ENCODE measurements at places on chromosomes 7 and 10. TPM values are rescaled to one million over a fixed set of nuclear protein-coding genes. Genes with fewer than 3 reads are reported as not detected.

GRCh38 chr10:1419796-1420610 lies 317.3 kb downstream of the ADARB2 start:
- peak overlapping the region; percentile 52 for H3K4me3 ChIP-seq
- DNase-seq = no peak
- no peak overlapping the region for H3K27ac ChIP-seq
- peaks cover 7% of the 10 kb centered on the region for H3K4me1 ChIP-seq
- H3K27me3 ChIP-seq = peaks cover 26% of the 10 kb centered on the region

GRCh38 chr10:52221923-52222322 lies 92.2 kb upstream of the DKK1 start:
- no peak for DNase-seq
- H3K27ac ChIP-seq = no peak overlapping the region
- H3K27me3 ChIP-seq = no peaks in the 10 kb centered on the region
- no peaks in the 10 kb centered on the region for H3K4me1 ChIP-seq

GRCh38 chr7:158957510-158957906 lies 101.2 kb downstream of the DYNC2I1 start:
- H3K4me1 ChIP-seq = peaks cover 9% of the 10 kb centered on the region
- peak overlapping the region; percentile 62 for H3K4me3 ChIP-seq
- H3K36me3 ChIP-seq = no peaks in the 10 kb centered on the region
- H3K27ac ChIP-seq = no peak overlapping the region
- no peak for DNase-seq

GRCh38 chr7:124796771-124797170 lies 31.2 kb upstream of the GPR37 start:
- H3K36me3 ChIP-seq = no peaks in the 10 kb centered on the region
- H3K27me3 ChIP-seq = peaks cover 7% of the 10 kb centered on the region
- H3K27ac ChIP-seq = no peak overlapping the region
- no peak for DNase-seq

- H3K36me3 ChIP-seq = peaks cover 29% of the 10 kb centered on the region
- no peak overlapping the region for H3K27ac ChIP-seq
- H3K4me1 ChIP-seq = peaks cover 4% of the 10 kb centered on the region
These were observed 122.6 kb downstream of the KMT2C start for GRCh38 chr7:152313217-152313616.

GRCh38 chr7:17940951-17941431 lies 697 bp upstream of the SNX13 start:
- no peak for DNase-seq
- peaks cover 39% of the 10 kb centered on the region for H3K4me1 ChIP-seq
- peaks cover 9% of the 10 kb centered on the region for H3K36me3 ChIP-seq
- peaks cover 3% of the 10 kb centered on the region for H3K27me3 ChIP-seq
- H3K27ac ChIP-seq = peak overlapping the region; percentile 92

DNA sequence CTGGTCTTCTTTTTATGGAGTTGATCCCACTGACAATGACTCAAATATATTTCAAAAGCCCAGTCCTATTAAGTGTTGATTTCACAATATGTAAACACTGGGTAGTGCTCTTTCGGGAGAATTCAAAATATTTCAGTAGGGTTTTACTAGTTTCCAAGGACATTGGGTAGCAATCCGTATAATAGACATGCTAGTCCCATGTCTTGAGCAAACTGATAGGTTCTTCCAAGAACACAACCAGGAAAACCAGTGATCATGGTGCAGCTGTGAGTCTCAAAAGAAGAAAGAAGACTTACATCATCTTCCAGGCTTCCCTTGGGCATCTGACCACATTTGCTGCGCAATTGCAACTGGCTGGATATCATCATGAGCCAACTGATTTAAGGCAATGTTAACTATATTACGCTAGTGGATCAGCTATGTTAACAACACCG lies 59.3 kb upstream of the APBB1IP start:
- DNase-seq = no peak
- no peaks in the 10 kb centered on the region for H3K36me3 ChIP-seq
- H3K27ac ChIP-seq = no peak overlapping the region
- no peaks in the 10 kb centered on the region for H3K4me1 ChIP-seq

GRCh38 chr10:91886954-91887271 lies 22.4 kb downstream of the FGFBP3 start:
- no peaks in the 10 kb centered on the region for H3K36me3 ChIP-seq
- no peak for DNase-seq
- peak overlapping the region; percentile 87 for H3K4me3 ChIP-seq
- H3K27me3 ChIP-seq = peaks cover 39% of the 10 kb centered on the region

GRCh38 chr10:46251857-46252847 lies 34.6 kb upstream of the ANTXRL start:
- no peaks in the 10 kb centered on the region for H3K27me3 ChIP-seq
- no peaks in the 10 kb centered on the region for H3K36me3 ChIP-seq
- no peak for DNase-seq
- H3K4me3 ChIP-seq = no peak overlapping the region
- H3K27ac ChIP-seq = no peak overlapping the region
- peaks cover 6% of the 10 kb centered on the region for H3K4me1 ChIP-seq

DNA sequence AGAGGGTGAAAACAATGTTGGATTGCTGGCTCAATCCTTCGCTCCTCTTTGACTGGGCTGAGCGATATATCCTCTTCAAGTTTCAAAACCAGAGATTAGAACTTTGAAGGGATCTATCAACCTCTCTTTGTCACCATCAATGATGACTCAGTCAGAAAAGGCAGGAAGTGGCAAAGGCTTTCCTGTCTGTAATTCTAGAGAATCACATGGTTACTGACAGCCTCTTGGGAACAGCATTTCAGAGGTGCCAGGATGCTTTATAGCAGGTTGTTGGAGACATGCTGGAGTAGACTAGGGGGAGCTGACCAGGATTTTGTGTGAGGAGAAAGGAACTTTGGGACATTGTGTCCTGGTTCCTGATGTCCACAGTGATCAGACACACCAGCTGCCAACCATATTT lies 81.3 kb downstream of the PRKCQ start:
- H3K36me3 ChIP-seq = peaks cover 49% of the 10 kb centered on the region
- no peaks in the 10 kb centered on the region for H3K27me3 ChIP-seq
- H3K4me3 ChIP-seq = peak overlapping the region; percentile 74
- H3K4me1 ChIP-seq = peaks cover 43% of the 10 kb centered on the region

DNA sequence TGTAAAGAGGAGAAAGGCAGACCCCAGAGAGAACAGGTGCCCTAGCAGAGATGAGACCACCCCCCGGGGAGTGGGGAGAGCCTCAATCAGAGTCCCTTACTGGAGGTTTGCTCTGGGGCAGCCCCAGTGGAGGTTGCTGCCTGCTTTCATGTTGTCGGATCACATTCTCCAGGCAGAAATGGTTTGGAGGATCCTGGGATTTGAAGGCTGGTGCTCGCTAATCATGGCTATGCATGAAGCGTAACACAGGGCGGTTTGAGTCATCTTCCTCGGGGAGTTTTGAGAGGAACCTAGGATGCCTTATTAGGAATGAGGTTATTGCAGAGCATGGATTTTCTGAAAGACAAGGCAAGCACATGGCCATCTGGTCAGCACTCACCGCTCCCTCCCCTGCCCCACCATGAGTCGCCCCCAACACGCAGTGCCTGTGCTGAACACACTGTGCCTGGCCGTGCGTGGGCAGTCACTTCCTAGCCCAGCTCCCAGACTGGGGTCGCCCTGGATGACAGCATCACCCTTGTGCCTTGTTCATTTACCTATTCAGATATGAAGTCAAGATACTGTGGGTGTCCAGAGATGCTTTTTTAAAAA lies 319.9 kb downstream of the DPP6 start:
- no peak overlapping the region for H3K4me3 ChIP-seq
- no peaks in the 10 kb centered on the region for H3K4me1 ChIP-seq
- H3K36me3 ChIP-seq = no peaks in the 10 kb centered on the region
- DNase-seq = no peak

GRCh38 chr7:88111140-88111743 lies 108.6 kb downstream of the SRI start:
- H3K27me3 ChIP-seq = no peaks in the 10 kb centered on the region
- H3K4me1 ChIP-seq = peaks cover 1% of the 10 kb centered on the region
- no peak for DNase-seq
- no peak overlapping the region for H3K27ac ChIP-seq
- H3K36me3 ChIP-seq = no peaks in the 10 kb centered on the region
- H3K4me3 ChIP-seq = no peak overlapping the region

DNA sequence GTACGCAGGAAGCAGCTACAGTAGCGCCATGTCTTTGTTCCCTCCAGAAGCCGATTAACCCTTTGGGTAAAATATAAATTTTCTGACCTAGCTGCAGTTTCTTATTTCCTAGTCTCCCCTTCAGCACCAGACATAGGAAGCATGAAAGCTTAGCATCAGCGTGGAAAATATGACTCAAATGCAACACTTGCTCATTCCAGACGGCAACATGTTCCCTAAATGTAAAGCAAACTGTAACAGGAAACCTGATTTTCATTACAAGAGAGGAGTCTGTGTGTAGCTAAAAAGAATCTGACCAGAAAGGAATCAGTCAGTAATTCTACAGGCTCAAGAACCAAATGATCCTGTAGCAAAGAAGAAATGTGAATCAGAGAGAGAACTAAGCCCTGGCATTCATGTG lies 219.2 kb downstream of the C7orf25 start:
- no peak overlapping the region for H3K27ac ChIP-seq
- H3K36me3 ChIP-seq = no peaks in the 10 kb centered on the region
- no peak overlapping the region for H3K4me3 ChIP-seq
- no peaks in the 10 kb centered on the region for H3K27me3 ChIP-seq
- DNase-seq = no peak

DNA sequence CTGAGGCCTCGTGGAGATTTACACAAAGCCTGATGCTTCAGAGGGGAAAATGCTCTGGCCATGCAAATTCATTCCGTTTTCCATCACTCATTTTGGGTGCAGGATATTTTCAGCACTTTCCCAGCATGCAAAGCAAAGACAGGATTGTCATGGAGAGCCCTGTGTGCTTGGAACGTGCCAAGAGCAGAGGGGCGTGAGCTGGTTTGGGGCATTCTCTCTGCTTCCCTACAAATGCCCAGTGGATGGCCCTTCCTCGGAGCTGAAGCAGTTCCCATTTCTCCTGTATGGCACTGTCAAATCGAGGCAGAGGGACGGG lies 164.1 kb downstream of the PRKAG2 start:
- no peak overlapping the region for H3K4me3 ChIP-seq
- DNase-seq = no peak
- H3K27me3 ChIP-seq = no peaks in the 10 kb centered on the region
- H3K4me1 ChIP-seq = no peaks in the 10 kb centered on the region
- peaks cover 4% of the 10 kb centered on the region for H3K36me3 ChIP-seq

GRCh38 chr10:104371753-104372152 lies 18.1 kb downstream of the CFAP58 start:
- H3K4me3 ChIP-seq = no peak overlapping the region
- no peaks in the 10 kb centered on the region for H3K36me3 ChIP-seq
- no peak for DNase-seq
- H3K27me3 ChIP-seq = peaks cover 44% of the 10 kb centered on the region
- no peaks in the 10 kb centered on the region for H3K4me1 ChIP-seq

- no peaks in the 10 kb centered on the region for H3K4me1 ChIP-seq
- DNase-seq = no peak
- H3K4me3 ChIP-seq = no peak overlapping the region
- no peak overlapping the region for H3K27ac ChIP-seq
- no peaks in the 10 kb centered on the region for H3K27me3 ChIP-seq
These were observed 218.8 kb downstream of the GPR158 start for GRCh38 chr10:25393621-25394020.

DNA sequence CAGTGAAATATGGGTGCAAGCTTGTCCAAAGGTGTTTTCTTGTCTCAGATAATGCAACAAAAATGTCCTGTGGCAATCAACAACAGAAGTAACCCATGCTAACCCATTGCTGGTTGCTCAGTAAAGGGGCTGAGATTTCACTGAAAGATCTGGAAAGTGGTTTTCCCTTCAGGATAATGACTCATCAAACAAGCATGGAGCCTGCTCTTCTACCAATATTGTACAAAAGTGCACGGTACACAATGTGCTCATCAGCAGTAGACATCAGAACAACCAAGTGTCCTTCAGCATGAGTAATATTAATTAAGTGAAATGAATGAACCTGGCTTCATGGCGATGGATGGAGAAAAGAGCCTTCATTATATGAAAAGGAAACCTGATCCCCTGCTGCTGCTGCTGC lies 287.1 kb upstream of the NEBL start:
- H3K4me3 ChIP-seq = no peak overlapping the region
- no peak for DNase-seq
- H3K36me3 ChIP-seq = no peaks in the 10 kb centered on the region
- no peak overlapping the region for H3K27ac ChIP-seq

- peaks cover 16% of the 10 kb centered on the region for H3K36me3 ChIP-seq
- no peak overlapping the region for H3K4me3 ChIP-seq
- no peaks in the 10 kb centered on the region for H3K27me3 ChIP-seq
- no peak for DNase-seq
These were observed 16.3 kb downstream of the GSAP start for GRCh38 chr7:77399816-77400215.

- DNase-seq = no peak
- no peaks in the 10 kb centered on the region for H3K36me3 ChIP-seq
- H3K4me1 ChIP-seq = no peaks in the 10 kb centered on the region
- H3K27me3 ChIP-seq = no peaks in the 10 kb centered on the region
- no peak overlapping the region for H3K4me3 ChIP-seq
- no peak overlapping the region for H3K27ac ChIP-seq
These were observed 216.9 kb downstream of the LRMDA start for GRCh38 chr10:75648351-75648750.

DNA sequence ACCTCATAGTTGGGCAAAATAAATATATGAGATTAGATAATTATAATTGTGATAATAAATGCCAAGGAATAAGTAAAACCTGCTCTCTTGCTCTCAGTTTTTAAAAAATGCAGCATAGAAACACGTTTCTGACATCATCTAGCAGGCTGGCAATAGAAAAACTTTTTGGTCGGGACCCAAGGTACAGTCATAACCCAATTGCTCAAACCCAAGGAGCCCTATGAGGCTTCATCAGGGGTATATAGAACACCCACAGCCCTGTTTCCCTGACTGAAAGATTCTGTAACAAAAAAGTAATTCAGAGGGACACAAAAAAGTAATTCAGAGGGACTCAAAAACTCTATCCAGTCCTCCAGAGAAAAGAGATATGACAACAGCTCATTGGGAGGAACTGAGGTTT lies 3.8 kb downstream of the PDE1C start:
- peaks cover 20% of the 10 kb centered on the region for H3K27me3 ChIP-seq
- H3K27ac ChIP-seq = no peak overlapping the region
- H3K36me3 ChIP-seq = no peaks in the 10 kb centered on the region
- no peak overlapping the region for H3K4me3 ChIP-seq
- no peaks in the 10 kb centered on the region for H3K4me1 ChIP-seq

DNA sequence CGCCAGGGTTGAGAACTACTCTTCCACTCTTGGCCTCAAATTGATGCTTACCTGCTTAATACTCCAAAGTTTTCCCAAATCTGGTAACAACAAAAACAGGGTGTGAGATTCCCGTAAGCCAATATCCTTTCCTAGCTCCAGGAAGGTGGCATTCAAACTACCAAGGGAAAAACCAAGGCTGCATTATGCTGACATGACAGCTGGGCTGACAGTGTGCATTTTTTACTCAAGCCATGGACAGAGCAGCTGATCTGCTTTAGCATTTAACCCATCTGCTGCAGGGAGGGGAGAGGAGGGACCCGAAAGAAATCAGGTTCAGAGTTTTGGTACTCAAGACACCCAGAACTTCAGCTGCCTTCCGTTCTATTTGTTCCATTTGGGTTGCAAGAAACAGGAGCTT lies 49.8 kb upstream of the RAPGEF5 start:
- peaks cover 2% of the 10 kb centered on the region for H3K36me3 ChIP-seq
- H3K27me3 ChIP-seq = peaks cover 2% of the 10 kb centered on the region

GRCh38 chr10:110260746-110261477 lies 43.8 kb downstream of the SMNDC1 start:
- no peaks in the 10 kb centered on the region for H3K4me1 ChIP-seq
- no peak for DNase-seq

The DOCK4 gene
- total RNA-seq = 1.4 TPM

The EGFR gene
- total RNA-seq = not detected

The CLEC5A gene
- 0.60 TPM for total RNA-seq

The SFMBT2 gene
- 52.4 TPM for total RNA-seq

The C7orf57 gene
- 0.14 TPM for total RNA-seq

The NKX1-2 gene
- total RNA-seq = not detected

The SPDYE17 gene
- total RNA-seq = not detected

The TAS2R5 gene
- 2.6 TPM for total RNA-seq

The SRRM3 gene
- not detected for total RNA-seq

The METTL27 gene
- 0.74 TPM for total RNA-seq
